ENCODE measurements at places on chromosomes 3 and 15. TPM values are rescaled to one million over a fixed set of nuclear protein-coding genes. Genes with fewer than 3 reads are reported as not detected.

YEATS2 gene
- total RNA-seq, result 55.4 TPM

ELL3 gene
- total RNA-seq, result 3.1 TPM

POPDC2 gene
- total RNA-seq, result 0.33 TPM

CPN2 gene
- not detected for total RNA-seq

GP5 gene
- total RNA-seq, result 0.69 TPM

FOXP1 gene
- 64.8 TPM for total RNA-seq

All from smooth muscle cell of the pulmonary artery (primary cell).